ENCODE measurements at places on chromosomes 7 and 10. TPM values are rescaled to one million over a fixed set of nuclear protein-coding genes. Genes with fewer than 3 reads are reported as not detected.

DNA sequence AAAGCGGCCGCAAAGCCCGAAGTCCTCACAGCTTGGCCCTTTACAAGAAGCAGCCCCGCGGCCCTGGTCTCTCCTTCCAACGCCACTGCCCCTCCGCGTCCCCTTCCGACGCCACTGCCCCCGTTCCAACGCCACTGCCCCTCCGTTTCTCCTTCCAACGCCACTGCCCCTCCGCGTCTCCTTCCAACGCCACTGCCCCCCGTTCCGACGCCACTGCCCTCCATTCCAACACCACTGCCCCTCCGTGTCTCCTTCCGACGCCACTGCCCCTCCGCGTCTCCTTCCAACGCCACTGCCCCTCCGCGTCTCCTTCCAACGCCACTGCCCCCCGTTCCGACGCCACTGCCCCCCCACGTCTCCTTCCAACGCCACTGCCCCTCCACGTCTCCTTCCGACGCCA lies 33.1 kb downstream of the AP5Z1 start:
- no peak for DNase-seq

CALHM1 gene
- total RNA-seq, result not detected

GPR146 gene
- total RNA-seq, result 4.9 TPM

DNA sequence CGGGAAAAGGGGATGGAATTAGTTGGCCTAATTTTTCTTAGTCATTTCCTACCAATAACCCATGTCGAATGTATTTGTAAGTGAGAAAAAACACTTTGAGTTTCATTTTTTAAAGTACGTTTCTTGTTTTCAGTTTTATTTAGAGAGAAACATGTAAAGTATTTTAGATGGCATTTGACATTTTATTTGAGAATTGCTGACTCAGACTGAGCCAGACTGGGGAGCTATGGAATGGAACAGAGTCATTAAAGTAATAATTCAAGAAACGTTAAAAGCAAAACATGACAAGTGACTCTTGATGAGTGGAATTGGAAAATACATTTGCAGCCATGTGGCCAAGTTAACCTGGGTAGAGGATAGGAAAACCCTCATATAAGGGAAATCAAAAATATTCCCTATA lies 286.1 kb upstream of the NPSR1 start:
- DNase-seq, result no peak

GRCh38 chr10:29849126-29849833 lies 210.1 kb downstream of the JCAD start:
- DNase-seq, result peak; percentile 86

DNA sequence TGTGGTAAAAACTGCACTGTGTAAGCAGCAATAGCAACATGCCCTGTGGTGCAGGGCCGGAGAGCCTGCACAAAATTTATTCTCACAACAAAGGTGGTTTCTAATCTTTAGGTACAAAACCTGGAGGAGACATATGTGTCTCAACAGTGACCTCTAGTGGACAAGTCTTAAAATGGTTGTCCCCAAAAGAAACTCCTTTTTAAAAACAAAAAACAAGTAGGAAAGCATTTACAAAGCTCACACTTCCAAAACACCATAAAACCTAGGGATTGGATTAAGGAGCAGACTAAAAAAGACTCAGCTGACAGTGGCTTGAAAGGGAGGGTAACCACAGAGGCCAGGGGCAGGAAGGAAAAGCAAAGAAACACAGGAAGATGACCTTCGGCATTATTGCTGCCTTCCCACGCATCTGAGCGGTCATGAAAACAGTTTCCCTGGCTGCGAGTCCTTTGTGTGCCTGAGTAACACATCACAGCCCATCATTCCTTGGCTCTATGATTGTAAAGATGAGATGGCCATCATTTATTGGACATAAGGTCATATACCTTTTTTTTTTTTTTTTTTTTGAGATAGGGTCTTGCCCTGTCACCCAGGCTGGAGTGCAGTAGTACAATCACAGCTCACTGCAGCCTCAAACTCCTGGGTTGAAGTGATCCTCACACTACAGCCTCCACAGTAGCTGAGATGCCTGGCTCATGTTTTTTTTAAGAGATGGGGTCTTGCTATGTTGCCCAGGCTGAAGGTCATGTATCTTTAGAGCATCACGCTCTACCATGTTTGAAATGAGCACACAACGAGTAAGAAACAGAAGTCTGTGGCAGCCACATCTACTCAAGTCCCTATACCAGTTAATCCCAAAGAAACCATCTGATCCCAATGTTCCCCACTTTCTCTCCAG lies 39.5 kb downstream of the RSU1 start:
- peak; percentile 32 for DNase-seq

DNA sequence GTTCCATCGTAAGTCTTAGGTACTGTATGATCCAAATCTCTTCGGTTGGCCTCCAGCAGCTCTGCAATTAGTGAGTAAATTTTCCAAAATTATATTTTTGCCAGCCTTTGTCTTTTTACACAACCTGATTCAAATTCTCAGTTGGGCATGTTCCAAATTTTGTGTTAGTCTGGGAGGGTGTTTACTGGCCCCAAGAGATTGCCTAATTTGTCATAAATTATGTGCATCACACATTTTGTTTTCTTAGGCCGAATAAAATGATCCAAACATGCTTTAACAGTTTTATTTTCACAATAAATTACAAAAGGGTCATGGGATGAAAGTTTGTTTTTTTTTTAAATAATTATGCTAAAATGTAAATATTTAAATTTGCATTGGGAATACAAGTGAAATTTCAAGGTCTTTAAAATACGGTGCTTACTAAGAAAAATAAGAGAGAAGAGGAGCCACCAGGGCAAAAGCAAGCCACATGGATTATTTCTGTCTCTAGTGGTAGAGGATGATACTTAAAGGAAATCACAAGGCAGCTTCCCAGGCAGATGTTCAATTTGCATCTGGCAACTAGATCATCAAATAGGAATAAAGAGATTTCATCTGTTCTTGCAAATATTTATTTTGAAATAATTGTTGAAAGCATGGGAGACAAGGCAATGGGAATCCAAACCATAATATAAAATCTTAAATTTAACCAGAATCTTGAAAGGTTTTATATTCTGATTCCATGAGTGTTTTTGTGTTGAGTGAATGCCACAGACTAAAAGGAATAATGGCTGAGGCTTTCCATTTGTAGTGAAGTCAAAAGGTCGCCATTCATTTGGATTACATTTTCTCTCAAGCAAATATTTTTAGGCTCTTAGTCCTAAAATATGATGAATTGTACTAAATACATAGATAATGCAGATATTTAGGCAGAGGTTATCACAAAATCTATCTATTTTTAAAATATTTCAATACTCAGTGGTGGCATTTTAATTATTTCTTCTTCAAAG lies 111.1 kb downstream of the MDFIC start:
- DNase-seq, result no peak

DNA sequence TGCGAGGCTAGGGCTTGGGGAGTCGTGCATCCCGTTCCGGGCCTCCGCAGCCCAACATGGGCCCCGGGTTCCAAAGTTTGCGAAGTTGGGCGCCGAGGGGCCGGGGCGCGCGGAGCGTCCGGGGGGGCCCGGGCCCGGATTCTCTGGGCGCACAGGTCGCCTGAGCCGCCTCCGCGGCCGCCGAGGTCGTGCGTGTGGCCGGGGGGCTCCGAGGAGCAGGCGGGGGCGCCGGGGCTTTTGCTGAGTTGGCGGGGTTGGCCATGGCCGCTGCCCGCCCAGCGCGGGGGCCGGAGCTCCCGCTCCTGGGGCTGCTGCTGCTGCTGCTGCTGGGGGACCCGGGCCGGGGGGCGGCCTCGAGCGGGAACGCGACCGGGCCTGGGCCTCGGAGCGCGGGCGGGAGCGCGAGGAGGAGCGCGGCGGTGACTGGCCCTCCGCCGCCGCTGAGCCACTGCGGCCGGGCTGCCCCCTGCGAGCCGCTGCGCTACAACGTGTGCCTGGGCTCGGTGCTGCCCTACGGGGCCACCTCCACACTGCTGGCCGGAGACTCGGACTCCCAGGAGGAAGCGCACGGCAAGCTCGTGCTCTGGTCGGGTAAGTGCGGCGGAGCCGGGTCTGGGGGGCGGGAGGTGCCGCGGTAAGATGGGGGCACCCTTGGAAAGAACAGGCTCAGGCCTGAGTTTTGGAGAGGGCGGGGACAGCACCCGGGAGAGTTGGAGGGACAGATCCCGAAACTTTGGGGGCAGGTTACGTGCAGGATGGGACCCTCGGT lies 643 bp downstream of the SMO start:
- no peak for DNase-seq

TMEM130 gene
- total RNA-seq, result 0.37 TPM

DNA sequence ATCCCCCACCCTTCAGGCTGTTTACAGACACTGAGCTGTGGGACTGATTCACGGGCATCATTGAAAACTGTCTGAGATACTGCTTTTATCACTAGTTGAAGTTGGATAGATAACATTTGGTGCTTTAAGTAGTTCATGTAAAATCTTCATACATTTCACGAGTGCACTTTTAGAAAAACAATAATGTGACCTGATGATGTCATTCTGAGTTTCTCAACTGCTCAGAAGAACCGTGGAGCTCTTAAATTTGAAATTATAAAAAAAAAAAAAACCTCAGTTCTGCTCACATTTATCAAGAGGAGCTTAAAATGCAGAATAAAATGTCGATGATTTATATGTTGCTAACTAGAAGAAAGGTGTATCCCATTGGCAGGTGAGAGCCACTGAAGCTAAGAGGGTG lies 81.5 kb downstream of the GALNT11 start:
- no peak for DNase-seq

DNA sequence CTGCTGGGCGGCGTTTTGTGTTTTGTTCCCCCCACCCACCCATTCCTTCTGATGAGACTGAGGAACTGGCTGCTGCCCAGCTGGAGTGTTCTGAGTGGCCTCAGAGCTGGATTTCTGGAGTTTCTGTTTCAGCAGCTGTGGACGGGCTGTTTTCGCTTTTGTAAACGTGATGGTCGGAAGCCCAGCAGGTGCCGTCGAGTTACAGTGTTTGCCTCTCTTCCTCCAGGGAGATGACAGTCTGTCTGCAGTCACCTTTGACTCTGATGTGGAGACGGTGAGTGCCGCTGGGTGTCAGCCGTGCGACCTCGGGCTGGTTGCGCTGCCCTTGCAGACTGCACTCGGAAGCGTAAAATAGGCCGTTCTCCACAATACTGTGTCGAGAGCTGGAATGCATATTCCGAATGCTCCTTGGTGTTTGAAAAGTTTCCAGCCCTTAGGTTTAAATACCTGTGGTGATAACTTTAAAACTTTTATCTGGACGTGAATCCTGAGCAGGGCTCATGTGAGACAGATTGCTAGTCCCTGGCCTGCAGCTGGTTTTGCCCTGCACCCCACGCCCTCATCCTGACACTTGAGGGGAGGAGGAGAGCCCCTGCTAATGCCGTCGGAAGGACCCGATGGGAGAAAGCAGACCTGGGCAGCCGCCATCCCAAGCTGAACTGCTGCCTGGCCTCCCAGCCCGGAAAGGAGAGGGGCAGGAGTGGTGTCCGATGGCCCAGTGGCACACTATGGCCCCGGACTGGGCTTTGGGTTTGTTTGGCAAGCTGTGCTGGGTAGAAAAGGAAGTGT lies 8.3 kb downstream of the IQCE start:
- no peak for DNase-seq

DNA sequence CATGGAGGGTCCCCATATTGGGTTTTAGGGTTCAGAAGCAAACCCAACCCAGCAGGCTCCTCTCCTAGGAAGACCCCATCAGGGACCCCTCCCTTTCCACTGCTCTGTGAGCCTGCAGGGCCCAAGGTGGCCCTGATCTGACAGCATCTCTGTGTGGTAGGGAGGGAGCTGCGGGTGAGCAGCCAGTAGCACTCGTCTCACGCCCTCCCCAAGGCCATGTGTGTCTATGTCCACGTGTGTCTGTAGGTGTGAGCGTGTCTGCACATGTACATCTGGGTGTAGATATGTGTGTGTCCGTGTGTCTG lies 103.5 kb upstream of the FAM20C start:
- DNase-seq, result no peak

ASB13 gene
- 7.0 TPM for total RNA-seq

TSPAN13 gene
- 75.5 TPM for total RNA-seq

DNA sequence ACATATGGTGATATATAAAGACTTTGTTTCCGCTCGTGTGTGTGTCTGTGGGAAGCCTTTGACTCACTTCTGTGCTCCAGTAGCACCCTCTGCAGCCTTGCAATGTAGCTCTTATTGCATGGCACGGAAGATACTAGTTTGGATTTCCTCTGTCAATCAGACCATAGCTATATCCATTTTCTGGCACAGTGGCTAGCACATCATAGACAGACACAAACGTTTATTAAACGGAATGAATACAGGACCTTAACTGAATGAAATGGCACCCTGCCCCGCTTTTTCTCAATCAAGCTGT lies 124.0 kb upstream of the PTPN20 start:
- DNase-seq, result peak; percentile 63

DNA sequence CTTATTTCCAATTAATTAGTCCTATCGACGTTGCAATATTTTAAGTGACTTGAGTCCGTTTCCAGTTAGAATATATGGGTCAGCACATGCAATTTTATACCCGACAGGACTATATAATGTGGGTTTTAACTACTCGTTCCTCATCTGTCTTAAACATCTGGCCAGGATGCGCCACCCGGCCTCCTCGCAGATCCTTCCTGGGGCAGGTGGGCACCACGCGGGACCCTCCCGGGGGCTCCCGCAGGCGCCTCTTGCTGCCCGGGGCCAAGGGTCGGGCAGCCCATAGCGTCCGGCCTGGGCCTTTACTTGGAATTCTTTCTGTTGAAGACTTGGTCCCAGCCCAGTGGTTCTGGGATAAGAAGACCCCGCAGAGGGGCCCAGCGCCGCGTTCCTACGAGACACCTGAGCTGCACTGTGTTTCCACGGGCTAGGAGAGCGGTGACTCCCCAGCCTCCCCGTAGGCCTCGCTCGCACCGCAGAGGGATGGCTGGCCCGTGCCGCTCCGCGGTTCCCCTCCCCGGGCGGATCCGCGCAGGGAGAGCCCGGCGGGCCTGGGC lies 10.1 kb upstream of the MNX1 start:
- no peak for DNase-seq

- no peak for DNase-seq
These were observed 43.7 kb upstream of the DNAAF5 start for GRCh38 chr7:682810-683209.

PLAC9 gene
- total RNA-seq, result not detected

GRCh38 chr7:30566596-30566995 lies 28.1 kb upstream of the GARS1 start:
- no peak for DNase-seq

EPO gene
- not detected for total RNA-seq

DNA sequence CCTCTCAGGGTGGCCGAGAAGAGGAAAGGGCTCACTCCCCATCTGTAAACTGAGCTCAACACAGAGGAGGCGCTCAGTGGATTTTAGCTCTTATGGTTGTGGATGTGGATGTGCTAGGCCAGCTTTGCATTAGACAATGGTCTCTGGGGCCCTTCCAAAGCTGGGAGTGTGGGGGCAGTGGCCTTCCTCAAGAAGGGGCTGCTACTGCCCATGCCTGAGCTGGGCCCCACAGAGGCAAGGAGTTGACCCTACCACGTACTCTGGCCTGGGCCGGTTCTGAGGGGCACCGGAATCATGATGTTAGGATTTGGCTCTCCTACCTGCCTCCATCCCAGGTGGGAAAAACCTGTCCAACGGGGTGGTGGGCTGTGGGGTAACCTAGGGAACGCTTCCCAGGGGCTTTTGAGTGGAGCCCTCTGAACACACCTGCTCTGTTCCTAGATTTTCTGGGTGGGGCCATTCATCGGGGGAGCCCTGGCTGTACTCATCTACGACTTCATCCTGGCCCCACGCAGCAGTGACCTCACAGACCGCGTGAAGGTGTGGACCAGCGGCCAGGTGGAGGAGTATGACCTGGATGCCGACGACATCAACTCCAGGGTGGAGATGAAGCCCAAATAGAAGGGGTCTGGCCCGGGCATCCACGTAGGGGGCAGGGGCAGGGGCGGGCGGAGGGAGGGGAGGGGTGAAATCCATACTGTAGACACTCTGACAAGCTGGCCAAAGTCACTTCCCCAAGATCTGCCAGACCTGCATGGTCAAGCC lies 11.5 kb downstream of the AQP1 start:
- DNase-seq, result no peak

Measured in M059J (cell line).